ENCODE measurements at places on chromosomes 6 and 20.

DNA sequence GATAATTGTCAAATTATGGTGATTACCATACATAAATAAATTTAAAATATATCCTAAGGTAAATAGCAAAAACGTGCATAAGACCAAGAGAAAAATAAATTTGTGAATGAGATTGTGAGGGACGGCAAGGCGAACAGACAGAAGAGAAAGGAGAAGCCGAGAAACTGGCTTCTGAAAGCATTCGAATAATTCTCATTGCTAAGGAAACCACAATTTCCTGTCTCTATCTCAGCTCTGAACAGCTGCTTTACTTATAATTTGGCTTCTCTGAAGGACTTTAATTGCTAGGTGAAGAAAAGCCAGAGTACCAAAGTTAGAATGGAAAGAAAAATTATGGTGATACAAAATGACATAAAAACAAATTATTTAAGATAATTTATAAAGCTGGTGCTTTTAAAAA is 79.0 kb upstream of the RGS17 start:
- no peak for DNase-seq

DNA sequence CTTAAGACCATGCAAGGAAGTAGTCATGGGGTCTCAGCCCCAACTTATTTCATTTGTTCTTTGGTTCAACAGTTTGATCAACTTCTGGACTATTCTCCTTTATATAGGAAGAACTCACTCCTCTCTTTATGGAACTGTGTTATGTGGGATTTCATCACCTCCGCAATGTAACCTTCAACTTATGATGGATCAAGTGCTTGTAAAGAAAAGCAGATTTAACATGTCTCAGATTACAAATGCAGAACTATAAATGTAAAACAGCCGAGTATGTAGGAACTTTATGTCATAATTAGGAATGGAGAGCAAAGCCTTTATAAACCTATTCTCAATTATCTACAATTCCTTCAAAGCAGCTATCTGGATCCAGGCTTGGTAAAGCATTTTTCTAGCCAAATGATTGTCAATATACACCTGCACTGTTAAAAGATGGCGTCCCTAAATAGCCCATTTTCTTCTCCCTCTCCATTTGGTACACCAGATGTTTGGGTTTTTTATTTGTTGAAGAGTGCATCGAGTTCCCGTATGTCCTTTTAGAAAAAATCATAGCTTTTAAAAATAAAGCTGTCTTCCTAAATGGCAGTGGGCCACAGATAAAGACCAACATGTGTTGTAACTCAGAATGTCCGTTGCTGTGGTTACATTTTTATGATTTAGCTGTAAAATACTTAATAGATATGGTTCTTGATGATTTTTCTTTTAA is 985.1 kb upstream of the SLC35B3 start:
- DNase-seq: no peak

- no peak for DNase-seq
Measured at GRCh38 chr20:51533291-51534172, 9.0 kb downstream of the NFATC2 start.

GRCh38 chr20:1184638-1185315 is at the start of gene TMEM74B:
TSS of gene TMEM74B (minus strand) at chr20:1184981. CDS start at chr20:1183801, 1,180 bp downstream.
- peak; percentile 34 for DNase-seq

DNA sequence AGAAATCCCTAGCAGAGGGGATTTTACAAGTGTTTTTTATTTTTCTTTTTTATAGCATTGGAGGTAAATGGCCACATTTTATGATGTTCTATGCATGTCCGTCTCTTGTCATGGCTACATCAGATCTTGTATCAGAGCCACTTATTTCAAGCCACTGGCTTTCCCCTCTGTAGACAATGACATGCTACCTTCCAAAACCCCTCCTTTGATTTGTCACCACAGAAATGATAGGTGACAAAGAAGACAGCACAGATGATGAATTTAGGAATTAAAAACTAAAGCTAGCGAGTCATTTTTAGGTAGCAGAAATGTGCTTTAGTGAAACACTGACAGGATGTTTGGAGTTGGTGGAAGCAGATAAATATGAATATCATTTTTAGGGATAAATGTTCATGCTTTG is 20.8 kb downstream of the PLCB1 start:
- no peak for DNase-seq

DNA sequence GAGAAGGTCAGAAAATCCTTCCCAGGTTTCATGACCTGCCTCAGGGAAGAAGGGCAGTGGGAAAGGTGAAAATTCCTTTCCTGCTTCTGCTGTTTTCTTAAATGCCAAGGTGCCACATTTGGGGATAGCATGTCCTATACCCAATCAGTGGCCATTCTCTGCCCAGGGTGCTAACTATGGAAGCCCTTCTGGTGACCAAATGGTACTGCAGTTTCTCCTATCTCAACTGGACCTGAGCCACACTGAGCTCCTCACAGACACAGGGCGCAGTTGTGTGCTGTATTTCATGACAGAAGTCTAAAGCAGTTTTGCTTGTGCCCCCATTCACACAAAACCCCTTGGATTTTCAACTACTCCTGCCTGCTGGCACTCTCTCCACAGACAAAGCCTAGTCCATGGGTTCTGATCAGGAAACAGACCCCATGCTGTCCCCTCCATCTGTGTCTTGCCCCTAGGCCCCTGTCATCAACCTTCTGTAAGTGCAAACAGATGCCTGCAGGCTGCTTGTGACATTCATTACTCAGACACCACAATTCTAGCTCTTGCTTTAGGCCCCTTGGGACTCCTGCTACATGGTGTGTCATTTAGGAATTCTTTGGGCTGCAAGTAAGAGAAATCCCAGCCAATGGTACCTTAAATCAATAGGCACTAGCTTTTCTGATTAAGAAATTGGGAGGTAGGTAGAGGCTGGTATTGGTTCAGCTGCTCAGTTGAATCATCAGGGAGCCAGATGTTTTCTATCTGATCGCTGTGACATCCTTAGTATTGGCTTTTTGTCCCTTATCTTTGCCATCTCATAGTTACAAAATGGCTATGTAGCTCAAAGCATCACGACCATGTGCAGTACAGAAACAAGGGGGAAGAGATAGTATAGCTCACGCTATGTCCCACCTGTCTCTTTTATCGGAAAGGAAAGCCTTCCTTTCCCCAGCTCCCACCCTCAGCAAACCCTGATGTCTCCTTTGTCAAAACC is 147.8 kb downstream of the CD83 start:
- no peak for DNase-seq

- no peak for DNase-seq
Measured at GRCh38 chr6:37005827-37006567, 542 bp downstream of the FGD2 start.

GRCh38 chr6:169073311-169073710 is 180.3 kb downstream of the THBS2 start:
- DNase-seq: no peak

DNA sequence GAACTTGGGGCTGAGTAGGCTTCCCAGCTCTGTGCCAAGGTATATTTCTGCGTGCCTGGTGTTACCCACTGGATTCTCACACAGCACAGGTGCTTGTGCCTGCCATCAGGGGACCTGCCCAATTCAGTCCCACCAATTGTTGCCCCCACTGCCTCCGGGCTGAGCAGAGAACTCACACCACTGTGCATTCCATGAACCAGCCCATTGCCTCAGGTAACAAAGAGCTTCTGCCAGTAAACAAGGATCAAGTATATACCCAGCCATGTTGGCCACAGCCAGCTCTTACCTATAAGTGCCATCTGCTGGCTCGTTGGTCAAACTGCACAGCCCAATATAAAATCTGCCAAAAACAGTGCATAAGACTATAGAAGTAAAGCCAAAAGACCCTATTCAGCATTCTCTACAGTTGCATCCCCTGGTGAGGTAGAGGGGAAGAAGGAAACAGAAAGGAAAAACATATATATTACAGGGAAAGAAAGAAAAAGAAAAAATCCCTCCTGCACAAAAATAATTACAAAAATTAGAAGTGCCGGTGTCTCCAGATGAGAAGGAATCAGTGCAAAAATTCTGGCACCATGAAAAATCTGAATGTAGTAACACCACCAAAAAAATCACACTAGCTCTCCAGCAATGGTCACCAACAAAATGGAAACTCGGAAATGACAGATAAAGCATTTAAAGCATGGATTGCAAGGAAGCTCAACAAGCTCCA is 241.4 kb downstream of the IBTK start:
- peak; percentile 43 for DNase-seq

- no peak for DNase-seq
Measured at GRCh38 chr6:11833626-11834592, 55.3 kb upstream of the ADTRP start.

GRCh38 chr6:124881898-124882578 is 80.2 kb upstream of the RNF217 start:
- DNase-seq: no peak

DNA sequence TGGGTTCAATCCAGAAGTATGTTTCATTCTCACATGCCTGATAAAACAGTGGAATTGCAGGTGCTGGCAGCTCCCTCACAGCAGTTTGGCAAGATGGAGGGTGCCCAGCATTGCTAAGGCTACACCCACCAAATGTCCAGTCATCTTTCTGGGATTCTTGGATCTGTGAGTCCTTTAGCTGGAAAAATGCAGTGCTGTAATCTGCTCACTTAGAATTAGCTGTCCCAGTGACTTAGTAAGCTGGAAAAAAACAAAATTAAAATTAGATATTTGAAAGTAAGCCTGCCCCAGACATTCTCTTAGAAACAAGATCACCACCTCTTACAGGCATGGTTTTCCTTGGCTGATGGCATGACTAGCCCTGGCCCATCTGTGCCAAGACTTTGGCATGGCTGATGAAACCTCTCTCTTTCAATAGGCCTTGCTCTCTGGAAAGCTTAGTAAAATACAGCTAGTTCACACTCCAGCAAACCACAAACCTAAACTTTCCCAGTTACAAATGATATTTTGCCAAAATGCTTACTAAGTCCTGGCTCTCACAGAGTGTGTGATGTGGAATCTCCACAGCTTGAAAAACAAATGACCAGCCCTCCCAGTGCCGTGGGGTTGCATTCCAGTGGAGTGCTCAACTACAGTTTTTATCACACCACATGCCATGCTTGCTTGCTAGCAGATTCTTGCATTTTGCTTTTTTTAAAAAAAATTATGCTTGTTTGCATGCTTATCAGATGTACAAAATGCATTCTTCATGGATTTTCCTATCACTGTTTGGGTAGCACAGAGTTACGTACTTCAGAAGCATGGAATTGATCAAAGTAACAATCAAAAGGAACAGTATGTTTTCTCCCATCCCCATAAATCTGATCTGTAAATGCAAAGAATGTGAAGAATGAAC is 261.5 kb downstream of the EYA4 start:
- DNase-seq: peak; percentile 15

DNA sequence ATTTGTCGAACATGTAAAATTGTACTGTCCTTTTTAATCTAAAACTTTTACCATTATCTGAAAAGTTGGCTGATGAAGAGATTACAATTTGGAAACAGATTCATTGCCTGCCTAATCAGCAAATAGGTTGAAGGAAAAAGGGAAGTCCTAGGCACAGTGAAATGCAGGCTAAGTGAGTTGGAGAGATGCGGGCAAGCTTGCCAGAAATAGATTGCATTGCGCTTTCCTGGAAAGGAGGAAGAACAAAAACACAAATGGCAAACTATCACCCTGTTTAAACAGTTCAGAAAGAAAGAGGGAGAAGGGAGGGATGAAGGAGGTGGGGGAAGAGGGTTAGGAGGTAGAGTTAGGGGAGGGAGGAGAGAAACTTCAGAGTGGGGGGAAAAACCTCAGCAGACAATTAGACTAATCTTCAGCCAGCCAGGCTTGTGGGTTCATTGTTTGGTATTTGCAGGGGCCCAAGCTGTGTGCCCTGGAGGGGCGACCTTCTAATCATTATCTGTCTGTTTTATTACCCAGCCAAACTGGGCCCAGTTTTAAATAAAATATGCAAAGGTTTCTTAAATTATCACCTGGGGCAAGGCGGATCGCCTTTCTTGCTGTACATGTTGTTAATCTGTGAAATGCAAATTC is 465.2 kb downstream of the TFAP2B start:
- no peak for DNase-seq

DNA sequence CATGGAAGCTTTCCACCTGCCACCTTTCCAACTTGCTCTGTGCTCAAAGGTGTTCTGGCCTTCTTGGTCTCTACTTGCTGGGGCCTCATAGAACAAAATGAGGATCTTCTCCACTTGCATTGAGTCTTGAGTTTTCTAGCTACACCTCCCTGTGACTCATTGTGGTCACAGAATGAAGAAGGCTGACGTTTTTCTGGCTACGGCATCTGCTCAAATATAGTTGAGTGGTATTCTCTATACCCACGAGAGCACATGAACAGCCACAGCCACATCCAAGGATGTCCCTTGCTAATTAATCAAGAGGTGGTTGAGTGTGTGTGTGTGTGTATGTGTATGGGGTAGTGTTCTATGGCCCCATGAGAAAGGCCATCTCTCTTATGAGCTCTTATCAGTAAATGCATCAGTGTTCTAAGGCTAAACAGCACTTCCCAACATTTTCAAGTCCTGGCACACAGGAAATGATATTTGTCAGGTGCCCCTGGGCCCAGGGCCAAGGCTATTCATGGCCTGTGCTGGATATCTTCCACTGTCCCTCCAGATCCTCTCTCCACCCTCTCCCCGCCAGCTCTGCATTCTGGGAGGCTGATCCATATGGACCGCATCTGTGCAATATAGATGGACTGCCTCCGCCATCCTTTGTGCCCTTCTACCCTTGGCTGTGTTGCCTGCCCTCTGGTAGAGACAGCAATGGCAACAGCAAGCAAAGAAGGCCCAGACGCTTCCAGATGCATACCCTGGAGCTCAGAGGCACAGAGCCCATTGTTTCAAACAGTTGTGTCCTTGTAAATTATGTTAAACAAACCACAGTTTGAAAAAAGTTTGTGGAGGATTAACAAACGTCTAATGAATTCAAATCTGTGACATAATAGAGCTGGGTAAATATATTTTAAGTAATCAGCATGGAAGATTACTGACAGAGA is 150.2 kb downstream of the LRFN2 start:
- DNase-seq: no peak

DNA sequence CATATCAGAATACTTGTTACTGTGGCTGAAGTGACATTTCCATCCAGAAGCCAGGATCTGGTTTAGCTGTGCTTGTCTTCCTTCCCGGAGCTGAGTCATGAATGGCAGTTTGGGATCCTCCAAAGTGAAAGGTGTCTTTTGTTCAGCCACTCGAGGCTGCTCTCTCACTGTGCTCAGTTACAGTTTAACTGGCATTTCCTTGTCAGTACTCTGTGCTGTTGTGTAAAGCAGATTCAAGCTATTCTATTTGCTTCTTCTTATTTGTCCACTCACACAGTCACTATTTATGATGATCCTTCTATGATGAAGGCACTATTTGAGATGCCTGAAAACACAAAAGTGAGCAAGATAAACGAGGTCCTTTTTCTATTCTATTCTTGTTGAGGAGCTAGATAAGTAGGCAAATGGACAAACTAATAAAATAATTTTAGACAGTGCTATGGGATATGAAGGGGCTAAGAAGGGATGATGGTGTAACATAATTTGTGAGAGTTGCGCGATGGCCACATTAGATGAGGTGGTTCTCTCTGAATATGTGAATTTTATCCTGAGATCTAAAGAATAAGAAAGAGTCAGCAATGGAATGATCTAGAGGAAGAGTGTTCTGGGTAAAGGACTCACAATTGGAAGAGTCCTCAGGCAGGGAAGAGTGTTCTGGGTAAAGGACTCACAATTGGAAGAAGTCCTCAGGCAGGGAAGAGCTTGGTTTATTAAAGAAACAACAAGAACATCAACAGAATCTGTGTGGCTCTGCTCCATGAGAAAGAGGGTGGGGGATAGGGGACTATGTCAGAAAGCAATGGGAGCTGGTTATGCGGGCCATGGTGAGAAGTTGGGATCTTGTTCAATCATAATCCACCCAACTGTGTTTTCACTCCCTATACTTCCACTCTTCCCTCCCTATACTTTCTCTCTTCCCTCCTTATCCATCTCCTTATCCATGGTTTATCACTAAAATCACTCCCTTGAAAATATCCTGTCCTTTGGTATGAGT is 40.1 kb downstream of the CYP24A1 start:
- peak; percentile 67 for DNase-seq

Measured in hepatocyte (in vitro differentiated cells).